Vagina (tissue), 2 donors: ENCODE measurements at places on chromosomes 1 and 21.

GRCh38 chr1:150944856-150945255 lies 18.7 kb downstream of the SETDB1 start:
- no peak for DNase-seq

DNA sequence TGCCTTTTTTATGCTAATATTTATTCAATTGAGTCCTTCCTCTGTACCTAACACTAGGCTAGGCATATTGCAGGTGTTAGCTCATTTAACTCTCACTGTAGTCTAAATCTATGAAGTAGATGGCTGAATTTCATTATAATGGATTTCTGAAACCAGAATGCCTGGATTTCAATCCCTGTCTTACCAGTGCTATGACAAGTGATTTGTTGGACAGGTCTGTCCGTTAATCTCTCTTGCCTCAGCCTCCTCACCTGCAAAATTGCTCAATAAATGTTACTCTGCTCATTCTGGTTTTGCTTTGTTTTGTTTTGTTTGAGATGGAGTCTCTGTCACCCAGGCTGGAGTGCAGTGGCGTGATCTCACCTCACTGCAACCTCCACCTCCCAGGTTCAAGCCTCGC lies 146.1 kb upstream of the ADGRL2 start:
- DNase-seq, result no peak

DNA sequence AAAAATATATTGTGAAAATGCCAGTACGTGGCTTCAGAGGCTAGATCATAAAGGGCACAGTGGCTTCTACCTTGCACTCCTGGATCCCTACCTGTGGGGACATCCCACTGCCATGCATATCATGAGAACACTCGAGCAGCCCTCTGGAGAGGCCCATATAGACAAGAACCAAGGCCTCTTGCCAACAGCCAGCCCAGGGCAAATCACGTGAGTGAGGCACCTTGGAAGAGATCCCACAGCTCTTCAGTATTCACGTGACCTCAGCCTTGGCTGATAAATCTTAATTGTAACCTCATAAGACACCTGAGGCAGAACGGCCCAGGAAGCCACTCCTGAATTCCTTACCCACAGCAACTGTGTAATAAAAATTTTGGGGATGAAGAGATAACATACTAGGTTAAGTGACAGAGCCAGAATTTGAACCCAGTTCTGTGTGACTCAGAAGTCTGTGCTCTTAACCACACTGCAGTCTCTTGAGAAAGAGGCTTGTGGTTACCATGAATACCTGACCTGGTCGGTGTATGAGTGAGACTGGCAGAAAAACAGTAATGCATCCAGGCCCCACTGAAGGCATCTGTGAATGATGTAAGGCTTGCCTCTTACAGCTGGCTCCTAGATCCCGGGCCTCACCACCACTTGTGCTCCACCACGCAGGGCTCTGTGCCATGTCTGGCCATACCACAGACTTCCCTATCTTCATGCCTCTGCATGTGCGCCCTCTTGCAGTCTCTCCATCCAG lies 6.9 kb upstream of the A3GALT2 start:
- DNase-seq, result no peak

GRCh38 chr1:12593621-12594066 lies 24.4 kb downstream of the DHRS3 start:
- DNase-seq, result no peak

DNA sequence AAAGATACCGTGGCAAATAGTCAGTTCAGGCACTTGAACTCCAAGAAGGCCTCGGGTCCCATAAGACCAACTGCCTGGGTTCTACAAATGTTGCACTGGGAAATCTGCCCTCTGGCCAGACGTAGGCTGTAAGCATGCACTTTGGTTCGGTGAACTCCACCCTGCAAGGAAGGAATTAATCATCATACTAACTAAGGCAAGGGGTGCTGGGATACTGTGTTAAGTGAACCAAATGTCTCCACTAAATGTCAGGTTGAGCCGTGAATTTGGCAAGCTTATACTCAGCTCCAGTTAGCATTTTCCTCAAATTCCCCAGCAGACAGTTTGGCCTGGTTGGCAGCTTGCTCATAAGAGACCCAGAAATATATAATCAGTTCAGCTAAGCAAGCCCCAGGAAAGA lies 385.9 kb downstream of the GPATCH2 start:
- no peak for DNase-seq
